ENCODE measurements at places on chromosomes 12 and 14.
A peak's percentile ranks its signal among the peaks of the same experiment; 100 is the strongest.

DNA sequence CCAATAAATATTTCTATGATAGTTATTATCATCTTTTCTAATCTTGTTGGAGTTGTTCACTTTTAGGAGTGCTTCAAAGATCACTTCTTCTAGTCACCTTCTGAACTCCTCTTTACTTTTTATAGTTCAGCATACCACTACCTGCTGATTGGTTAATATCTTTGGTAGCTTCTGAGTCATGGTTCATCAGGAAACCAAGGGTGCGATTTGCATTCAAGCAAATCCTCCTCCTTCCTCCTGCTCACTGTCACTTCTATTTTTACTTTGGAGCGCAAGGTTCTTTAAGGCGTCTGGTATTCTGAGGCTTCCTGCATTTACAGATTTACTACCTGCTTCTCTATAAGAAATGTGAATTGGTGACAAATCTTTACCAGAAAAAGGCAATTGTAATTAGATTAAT lies 24.0 kb downstream of the SYT1 start:
- no peak for DNase-seq

GRCh38 chr12:127060933-127061332 lies 1206.0 kb upstream of the TMEM132C start:
- DNase-seq, result no peak

- DNase-seq, result no peak
Observed at GRCh38 chr14:85445151-85445795, 84.7 kb upstream of the FLRT2 start.

DNA sequence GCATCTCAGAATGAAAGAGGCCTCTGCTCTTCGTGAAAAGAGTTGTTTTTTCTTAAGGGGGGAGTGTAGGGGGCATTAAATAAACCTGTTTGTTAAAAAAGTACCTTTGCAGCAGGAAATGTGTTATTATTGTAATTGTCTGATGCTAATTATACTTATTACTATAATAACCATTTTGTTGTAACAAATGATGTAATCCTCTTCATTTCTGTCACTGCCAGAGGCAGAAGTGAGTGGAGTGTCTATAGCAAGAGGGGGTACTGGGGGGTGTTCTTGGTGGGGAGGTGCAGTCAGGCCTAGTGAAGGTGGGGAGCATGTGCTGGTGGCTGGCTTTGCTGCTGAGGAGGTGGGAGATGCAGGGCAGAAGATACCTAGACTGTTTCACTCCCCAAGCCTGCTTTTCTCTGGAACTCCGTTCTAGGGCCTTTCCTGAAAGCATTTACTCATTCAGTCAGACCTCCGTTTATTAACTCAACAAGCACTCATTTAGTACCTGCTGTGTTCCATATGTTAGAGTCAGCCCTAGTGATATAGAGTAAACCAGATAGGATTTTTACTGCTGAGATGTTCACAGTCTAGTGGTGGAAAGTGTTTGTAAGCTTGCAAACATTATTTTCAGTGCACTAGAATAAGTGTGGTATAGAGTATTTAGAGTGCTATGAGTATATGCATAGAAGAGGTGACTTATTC lies 77.5 kb upstream of the CISTR start:
- DNase-seq, result no peak

- DNase-seq, result no peak
Observed at GRCh38 chr12:77349689-77350370, 284.5 kb upstream of the E2F7 start.

DNA sequence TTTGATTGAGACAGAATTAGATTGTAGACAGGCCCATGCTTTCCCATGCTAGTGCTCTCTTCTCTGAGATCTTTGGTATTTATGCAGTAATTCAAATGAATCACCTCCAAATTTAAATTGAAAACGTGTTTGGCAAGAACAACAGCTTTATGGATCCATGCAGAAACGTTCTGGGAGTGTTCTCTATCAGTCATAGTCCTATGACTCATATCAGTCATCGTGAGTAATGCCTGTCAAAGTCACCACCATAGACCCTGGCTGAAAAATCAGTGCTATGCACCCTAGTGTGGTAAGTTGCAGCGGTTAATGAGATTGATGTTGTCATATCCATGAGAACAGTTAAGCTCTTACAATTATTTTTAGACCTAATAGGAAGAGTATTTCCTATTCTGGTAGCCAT lies 90.1 kb upstream of the FOXG1 start:
- no peak for DNase-seq

DNA sequence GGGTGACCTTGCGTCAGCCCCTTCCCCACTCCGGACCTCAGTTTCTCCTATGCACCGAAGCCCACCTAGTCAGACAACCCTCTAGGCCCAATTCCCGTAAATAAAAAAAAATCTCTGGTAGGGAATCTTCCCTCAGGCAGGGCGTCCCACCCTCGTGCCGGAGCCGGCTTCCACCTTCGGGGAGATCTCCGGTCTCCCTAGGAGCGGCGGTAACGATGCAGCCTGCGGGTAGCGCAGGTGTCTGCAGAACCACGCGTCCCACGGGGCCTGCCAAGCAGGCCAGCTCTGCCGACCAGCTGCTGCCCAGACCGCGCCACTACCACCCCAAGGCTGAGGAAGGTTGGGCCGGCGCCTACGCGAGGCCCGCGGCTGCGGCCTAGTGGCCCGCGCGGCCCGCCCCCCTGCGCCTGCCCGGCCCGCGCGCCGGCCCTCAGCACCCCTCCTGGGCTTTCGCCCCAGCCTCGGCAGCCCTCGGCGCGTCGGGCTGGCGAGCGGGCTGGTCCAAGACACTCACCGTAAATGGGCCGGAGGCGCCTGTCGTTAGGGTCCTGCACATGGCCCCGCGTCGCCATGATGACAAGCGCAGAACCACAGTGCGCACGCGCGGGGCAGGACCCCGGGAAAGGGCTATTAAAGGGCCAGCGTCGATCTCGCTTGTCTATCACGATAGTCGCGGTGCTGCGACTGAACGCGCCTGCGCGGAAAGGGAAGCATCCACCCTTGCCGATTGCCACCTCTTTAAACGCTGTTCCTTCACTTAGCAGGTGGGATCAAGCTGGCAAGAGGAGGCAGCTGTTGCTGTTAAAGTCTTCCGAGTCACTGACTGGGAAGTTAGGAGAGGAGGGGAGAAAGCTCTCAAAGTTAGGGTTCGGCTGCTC lies at the start of gene NAA25:
TSS of gene NAA25 (minus strand) at position 582 of the 878 bp plus-strand sequence. CDS start at position 572, 10 bp downstream.
- DNase-seq, result peak; percentile 92
